SK-N-DZ (cell line): ENCODE measurements at places on chromosomes 2 and 18.

DNA sequence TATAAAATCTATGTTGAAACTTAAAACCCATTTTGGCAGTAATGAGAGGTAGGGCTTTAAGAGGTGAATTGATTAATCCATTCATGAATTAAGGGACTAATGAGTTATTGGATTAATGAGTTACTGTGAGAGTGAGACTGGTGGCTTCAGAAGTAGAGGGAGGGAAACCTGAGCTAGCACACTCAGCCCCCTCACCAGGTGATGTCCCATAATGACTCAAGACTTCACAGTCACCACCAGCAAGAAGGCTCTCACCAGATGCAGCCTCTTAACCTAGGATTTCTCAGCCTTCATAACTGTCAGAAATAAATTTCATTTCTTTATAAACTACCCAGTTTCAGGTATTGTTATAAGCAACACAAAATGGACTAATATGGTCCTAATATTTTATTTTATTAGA lies 621.7 kb upstream of the ACVR2A start:
- DNase-seq: no peak

DNA sequence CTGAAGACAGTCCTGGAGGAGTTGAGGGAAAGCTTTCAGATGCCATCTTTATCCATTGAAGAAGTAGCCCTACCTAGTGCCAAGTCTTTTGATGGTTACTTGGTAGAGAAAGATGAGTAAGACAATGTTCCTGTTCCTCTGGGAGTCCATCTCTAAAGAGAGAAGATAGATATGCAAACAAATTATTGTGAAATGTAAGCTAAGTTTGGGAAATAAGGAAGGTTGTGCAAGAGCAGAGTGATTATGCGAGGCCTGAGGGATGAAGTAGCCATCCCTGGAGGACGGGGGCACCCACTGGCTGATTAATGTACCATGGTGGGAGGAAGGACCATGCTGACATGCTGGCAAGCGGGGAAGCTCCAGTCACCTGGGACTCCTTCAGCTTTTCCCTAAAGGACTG lies 994 bp upstream of the DTNA start:
- DNase-seq: no peak

DNA sequence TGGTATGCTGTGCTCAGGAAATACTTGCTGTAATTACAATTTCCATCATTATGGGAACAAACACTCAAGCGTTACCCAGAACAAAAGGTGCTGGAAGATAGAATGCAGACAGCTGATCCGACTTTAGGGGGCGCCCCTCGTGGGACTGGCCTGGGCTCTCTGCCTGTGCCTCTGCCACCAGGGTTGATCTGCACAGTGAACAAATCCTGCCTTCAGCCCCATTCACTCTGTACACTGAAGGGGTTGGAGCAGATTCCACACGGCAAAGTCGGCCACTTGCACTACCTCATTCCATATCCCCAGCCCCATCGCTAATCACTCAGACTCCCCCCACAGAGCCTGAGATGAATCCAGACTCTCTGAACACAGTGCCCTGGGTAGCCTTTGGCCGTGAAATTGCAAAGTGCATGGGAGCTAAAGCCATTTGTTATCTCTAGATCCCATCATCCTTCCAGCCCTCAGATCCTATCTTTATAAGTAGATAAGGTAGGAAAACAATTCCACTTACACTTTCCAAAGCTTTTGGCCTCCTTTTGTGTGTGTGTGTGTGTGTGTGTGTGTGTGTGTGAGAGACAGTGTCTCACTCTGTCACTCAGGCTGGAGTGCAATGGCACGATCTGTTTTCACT lies 69.3 kb downstream of the INPP5D start:
- no peak for DNase-seq

DNA sequence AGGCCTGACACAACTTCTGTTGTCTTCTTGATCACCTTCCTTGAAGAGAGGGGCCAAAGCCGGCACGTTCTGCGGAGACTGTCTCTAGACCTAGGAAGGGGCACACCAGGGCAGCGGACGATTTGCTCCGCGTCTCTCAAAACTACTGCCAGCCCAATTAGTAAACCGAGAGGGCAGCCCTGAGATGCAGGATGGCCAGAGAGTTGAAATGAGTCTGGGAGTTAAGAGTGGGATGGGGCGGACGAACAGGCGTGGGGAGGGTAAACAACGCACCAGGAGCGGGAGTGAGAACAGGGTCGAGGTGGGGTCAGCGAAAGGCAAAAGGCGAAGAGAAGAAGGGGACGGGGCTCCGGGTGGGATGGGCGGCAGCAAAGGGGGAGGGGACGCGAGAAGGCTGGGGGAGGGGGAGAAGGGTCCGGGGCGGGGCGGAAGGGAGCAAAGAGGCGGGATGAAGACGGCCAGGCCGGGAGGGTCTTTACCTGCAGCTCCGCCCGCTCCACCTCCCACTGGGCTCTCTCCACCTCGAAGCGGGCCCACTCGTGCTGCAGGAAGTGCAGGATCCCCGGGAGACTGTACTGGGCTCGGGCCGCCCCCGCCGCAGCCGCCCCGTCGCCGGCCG lies 476 bp downstream of the STRN start:
- peak; percentile 45 for DNase-seq

DNA sequence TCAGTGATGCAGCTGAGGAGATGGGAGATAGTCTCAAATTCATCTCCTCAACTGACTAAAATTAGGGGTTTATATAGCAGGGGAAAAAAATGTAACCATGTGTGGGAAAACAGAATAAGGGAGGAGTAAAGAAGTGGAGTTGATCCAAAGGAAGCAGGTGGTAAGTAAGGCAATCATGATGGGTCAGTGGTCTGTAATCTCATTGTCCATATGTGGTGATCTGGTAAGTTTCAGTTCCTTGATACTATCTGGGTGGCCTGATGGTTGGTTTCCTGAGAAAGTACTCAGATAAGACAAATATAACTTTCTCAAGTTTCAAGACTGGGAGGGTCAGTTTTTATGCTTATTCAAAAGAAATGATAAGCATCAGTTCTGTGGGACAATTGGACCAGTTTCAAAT lies 312.3 kb upstream of the KCNJ3 start:
- DNase-seq: peak; percentile 96

GRCh38 chr2:120177001-120177621 lies 46.1 kb downstream of the TMEM185B start:
- no peak for DNase-seq

GRCh38 chr2:25388491-25388890 lies 46.8 kb upstream of the DNMT3A start:
- no peak for DNase-seq

DNA sequence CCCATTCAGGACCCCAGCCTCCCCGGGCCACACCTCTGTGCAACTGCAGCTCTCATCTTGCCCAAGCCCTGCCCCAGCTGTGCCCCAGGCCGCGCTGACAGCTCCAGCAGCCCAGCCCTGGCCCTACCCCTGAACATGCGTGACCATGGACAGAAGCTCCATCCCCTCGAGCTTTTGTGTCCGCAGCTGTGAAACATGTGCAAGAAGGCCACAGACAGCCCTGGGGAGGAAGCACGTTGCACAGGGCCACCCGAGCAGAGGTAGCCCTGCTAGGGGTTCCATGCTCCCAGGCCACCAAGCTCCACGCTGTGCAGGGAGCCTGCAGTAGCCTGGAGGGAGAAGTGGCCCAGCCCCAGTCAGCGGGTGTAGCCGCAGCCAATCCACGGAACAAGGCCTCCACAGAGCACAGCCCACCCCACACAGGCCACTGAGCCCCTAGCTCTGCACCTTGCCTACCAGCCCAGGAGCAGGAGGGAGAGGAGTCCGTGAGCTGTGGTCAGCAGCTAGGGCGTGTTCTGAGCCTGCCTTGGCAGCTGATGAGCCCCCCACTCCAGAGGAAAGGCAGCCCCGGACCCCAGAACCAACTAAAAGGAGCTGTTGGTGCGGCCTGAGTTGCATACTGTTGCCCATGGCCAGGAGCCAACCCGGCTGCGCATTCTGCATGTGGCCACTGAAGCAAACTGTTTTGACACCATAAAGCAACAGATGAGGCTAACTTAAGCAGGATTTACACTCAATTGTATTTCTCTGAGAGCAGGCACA lies 184.0 kb downstream of the SEPTIN10 start:
- no peak for DNase-seq

DNA sequence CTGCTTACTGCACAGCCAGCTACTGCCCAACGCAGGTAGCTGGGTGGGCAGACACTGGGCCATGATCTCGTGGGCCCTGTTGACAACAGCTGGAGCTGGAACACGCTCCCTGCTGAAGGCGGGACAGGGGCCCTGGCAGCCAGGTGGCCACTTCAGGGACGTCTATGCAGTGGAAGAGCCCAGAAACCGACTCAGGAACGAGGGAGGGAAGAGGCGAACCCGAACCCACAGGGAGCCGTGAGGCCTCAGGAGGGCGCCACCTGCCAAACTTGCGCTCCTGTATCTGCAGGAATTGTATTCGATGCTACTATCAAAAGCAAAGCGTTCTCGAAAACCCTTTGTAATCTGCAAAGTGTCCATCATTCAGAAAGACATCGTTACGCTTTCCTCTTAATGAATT lies 198.4 kb downstream of the EIPR1 start:
- no peak for DNase-seq

- DNase-seq: no peak
Observed at GRCh38 chr18:74261053-74261713, 30.6 kb downstream of the CYB5A start.

DNA sequence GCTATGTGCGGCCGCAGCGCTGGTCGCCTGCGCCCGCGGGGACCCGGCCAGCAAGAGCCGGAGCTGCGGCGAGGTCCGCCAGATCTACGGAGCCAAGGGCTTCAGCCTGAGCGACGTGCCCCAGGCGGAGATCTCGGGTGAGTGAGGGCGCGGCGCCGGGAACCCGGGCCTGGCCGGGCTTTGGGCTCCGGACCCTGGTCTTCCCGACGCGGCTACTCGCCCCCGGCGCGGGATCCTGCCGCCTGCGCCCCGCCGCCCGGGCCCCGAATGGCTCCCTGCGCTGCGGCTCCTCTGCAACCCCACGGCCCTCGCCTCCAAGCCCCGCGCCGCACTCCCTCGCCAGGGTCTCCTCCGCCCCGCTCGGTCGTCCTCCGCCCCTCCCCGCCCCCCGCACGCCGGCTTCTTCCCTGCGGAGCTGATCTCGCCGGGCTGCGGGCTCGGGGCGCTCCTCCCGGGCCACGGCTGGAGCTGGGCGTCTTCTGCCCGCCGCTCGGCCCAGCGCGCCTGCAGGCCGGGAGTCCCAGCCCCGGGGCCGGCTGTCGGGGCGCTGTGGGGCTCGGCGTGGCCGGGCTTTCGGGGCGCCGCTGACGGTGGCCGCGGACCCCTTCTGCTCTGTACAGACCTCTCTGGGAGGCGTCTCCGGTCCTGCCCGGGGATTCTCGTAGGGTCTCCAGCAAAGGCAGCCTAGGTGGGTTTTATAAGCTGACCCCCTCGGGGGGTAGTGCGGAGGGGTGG lies 652 bp downstream of the GPC1 start:
- DNase-seq: no peak

DNA sequence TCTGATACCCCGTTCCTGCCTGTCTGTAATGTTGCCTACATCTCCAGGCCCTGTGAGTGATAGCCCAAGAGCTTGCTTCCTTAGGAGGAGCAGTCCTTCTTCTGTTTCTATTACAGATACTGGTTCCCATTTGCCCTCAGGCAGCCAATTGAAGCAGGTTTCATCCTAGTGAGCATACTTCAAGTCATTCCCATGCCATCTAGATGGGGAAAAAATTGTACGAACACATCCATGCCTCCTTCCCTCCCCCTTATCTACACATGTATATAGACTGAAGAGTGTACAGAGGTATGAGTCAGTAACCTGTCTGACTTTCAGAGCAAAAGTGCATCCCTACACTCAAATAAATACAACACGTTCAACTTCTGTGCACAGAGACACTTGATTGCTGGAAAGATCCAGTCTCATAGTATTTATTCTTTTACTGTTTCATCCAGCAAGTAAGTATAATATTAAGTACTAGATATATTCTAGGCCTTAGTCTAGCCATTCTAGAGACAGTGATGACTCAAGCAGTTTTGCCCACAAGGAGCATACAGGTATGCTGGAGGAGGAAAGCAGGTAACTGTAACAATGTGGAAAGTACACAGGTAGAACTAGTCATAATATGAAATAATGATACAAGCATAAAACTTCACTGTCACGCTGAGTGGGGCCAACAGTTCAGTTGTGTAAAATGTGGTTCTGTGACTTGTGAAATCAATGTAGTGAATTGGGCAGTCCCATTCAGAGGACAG lies 153.4 kb downstream of the MGAT5 start:
- no peak for DNase-seq

DNA sequence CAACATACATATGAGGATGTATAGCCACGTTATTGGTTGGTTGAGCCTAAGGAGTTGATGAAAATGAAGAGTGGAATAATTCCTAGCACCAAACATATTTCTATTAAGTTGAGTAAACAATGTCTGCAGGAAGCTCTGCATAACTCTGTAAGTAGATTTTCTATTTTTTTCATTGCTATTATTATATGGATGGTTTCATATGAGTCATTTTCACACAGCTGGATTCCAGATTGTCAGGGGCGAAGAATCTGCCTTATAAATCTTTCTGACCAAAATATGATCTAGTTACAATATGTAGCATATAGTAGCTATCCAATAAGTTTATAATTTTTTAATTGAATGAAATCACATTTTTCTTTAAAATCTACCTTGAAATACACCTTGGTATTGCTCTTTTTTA lies 468.0 kb upstream of the PKDCC start:
- no peak for DNase-seq

DNA sequence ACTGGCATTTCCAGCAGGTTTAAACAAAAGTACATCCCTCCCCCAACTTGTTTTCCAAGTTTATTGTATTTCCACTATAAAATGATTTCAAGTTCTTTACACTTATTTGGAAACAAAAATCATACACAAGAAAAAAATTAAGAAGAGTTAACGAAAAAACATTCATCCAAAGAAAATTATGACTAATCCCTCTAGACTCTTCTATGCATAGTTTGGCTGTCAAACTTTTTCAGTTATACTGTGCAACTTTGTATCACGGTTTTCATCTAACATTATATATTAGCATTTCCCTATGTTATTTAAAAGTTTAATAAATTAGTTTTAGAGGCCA lies 627 bp downstream of the WDCP start:
- DNase-seq: no peak

- DNase-seq: no peak
Observed at GRCh38 chr18:59621027-59621426, 76.2 kb downstream of the CCBE1 start.

GRCh38 chr18:76881744-76882143 lies 59.4 kb downstream of the ZNF236 start:
- no peak for DNase-seq

GRCh38 chr2:60675301-60675700 lies 80.8 kb upstream of the PAPOLG start:
- no peak for DNase-seq

DNA sequence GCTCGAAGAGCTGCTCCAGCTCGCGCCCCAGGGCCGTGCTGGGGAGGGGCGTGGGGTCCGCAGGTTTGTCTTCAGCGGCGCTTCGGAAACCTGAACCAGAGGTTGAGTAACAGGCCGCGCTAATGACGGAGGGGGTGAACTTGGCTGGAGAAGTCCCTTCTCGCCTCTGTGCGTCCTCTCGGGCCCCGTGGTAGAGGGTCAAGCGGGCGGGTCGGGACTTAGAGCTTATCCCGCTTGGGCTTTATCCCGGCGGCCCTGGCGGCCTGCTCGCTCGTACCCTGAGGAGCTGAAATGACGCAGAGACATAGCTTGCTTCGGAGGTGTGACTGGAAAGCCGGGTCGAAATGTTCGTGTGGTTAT lies 479 bp downstream of the RNMT start:
- DNase-seq: no peak
